ENCODE measurements at places on chromosomes 2 and 18.

DNA sequence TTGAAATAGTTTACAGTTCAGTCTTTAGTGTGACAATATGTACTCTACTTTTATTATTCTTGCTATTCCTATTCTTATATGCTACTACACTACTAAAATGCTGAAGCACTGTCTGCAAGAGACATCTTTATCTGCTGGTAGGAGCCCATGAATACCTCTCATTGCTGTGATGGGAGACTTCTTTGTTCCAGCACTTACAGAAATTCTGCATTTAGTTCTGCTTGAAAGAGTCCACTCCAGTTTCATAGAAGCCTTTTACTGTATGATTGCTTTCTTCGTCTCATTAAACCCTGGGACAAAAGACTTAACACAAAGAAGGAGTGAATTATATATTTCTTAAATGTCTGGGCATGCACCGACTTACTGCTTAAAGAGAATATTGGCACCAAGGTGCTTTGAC lies 272.7 kb downstream of the CD226 start:
- DNase-seq, result no peak

GRCh38 chr2:204321910-204322751 lies 223.1 kb upstream of the PARD3B start:
- no peak for DNase-seq

- no peak for DNase-seq
Observed at GRCh38 chr2:197209246-197209645, 101.3 kb downstream of the ANKRD44 start.

DNA sequence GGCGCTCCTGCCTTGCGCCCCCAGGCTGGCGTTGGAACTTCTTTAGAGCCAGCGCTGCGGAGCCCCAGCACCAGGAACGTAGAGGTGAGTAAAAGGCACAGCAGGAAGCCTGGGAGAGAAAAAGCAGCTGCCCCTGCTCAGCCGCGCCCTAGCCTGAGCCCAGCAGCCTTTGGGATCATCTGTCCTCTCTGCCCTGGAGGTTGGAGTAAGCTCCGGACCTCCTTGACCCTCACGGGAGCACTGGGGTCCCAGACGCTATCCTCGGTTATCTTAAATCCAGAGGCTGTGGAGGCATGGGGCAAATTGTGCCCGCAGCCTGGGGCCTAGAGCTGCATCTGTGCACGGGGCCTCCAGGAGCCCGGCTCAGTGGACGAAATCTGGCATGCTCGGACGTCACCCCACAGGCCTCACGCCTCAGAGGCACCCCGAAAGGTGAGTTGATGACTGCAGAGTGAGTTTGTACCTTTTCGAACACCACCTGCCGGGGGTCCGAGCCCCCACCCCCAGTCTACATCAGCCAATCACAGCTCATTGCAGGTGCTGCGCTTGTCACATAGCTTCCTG lies 1.6 kb upstream of the SLC66A2 start:
- no peak for DNase-seq

- no peak for DNase-seq
Observed at GRCh38 chr18:52569492-52569891, 229.5 kb downstream of the DCC start.

DNA sequence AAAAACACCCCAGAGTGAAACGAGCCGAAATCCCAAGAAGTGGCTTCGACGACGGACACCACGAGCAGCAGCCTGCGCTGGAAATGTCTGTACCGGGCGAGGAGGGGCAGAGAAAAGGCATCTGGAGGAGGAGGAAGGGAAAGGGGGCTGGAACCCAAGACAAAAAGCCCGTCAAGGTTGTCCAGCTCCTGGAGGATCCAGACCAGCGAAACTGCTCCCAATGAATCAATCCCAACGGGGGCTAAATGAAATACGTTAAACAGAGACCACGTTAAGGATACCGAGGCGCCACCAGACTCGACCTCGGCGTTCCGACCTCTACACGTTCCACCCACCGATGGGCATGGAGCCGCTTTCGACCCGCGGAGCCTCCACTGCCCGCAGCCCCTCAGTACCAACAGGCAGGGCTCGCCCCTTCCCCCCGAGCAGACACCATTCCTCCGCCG lies 400 bp downstream of the CCDC88A start:
- DNase-seq, result no peak

DNA sequence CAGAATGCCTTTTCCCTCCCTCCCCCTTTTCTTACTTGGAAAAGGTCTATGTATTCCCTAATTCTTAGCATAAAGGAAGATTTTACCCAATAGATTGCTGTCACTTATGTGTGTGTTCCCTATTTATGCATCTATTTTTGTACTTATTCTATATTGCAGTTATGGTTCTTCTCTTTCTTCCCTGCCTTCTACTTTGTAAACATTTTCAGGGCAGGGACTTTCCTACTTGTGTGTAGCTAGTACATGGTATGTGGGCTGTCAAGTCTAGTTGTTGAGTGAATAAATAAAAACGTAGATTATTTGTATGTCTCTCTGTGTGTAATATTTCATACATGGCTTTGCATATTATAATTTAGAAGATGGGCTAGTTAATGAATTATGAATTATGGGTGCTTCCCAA lies 45.3 kb downstream of the PSMD14 start:
- DNase-seq, result no peak

GRCh38 chr2:239730897-239731296 lies 294.2 kb downstream of the NDUFA10 start:
- DNase-seq, result no peak

DNA sequence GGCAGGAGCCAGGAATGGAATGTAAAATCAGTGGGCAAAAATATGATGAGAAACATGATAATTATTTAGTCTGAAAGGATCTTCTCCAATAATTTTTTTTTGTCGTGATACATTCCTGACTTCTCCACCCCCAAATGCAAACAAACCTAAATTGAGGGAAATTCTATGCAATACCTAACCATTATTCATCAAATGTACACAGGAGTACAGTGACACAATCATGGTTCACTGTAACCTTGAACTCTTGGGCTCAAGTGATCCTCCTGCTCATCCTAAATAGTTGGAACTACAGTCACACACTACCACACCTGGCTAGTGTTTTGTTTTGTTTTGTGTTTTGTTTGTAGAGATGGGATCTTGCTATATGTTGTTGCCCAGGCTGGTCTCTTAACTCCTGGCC lies 46.5 kb downstream of the RAB10 start:
- DNase-seq, result no peak

- DNase-seq, result no peak
Observed at GRCh38 chr18:48123324-48123723, 192.9 kb upstream of the SMAD2 start.

GRCh38 chr18:50099725-50100407 lies 95.1 kb downstream of the MYO5B start:
- no peak for DNase-seq

GRCh38 chr2:196487417-196487816 lies 152.1 kb upstream of the CCDC150 start:
- no peak for DNase-seq

GRCh38 chr2:234044157-234044556 lies 6.3 kb upstream of the SPP2 start:
- no peak for DNase-seq

DNA sequence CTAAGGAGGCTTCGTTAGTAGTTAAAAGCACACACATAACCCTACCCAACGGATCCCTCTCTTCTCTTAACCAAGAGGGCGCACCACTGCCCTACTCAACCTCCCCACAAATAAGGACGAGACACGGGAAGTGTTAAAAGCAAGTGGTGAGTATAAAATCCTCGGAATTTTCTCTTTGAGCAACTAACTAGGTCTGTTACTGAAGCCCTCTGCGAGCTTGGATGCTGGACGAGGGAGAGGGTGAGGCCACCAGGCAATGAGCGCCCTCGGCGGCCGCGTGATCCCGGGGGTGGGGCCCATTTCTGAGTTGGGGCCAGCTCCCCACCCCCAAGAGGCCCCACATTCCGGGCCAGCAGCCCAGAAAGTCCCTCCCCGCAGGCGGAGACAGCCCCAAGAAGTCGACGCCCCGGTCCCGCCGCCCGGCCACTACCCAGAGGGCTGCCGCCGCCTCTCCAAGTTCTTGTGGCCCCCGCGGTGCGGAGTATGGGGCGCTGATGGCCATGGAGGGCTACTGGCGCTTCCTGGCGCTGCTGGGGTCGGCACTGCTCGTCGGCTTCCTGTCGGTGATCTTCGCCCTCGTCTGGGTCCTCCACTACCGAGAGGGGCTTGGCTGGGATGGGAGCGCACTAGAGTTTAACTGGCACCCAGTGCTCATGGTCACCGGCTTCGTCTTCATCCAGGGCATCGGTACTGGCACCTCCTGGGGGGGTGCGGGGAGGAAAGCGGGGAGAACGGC lies at the start of gene CYBRD1:
TSS of gene CYBRD1 (plus strand) at position 423 of the 736 bp plus-strand sequence. CDS start at position 495, 72 bp downstream.
- DNase-seq, result peak; percentile 81

DNA sequence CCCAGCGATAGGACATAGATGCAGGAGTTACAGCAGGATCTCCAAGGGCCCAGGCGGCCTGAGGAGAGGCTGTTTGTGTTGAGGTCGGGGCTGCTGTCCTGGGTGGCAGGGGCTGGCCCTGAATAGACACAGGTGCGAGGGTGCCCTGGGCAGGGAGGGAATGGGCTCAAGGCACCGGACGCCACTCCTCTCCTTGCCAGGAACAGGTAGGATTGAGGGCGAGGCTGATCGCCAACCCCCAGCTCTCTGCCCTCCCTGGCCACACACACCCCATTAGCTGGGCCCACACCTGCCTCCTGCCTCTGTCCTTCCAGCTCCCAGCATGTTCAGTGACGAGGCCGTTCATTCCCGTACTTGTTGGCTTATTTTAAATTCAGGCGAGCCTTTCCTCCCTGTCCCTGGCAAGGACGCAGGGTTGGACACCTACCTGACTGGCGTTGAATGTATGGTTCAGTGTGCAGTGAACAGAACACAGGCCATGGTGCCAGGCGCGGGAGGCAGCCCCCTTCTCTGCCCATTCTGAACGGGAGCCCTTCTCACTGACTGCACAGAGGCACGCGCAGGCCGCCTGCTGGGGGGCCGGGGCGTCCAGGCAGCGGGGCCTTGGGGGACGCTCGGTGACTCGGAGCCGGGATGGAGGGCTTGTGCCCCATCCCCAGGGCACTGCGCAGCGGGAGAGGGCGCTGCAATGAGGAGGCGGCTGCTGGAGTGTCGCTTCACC lies 41.3 kb upstream of the SNED1 start:
- no peak for DNase-seq

GRCh38 chr2:98898423-98898841 lies 37.6 kb downstream of the CRACDL start:
- no peak for DNase-seq

- DNase-seq, result no peak
Observed at GRCh38 chr2:85534881-85535280, 4.1 kb upstream of the MAT2A start.

DNA sequence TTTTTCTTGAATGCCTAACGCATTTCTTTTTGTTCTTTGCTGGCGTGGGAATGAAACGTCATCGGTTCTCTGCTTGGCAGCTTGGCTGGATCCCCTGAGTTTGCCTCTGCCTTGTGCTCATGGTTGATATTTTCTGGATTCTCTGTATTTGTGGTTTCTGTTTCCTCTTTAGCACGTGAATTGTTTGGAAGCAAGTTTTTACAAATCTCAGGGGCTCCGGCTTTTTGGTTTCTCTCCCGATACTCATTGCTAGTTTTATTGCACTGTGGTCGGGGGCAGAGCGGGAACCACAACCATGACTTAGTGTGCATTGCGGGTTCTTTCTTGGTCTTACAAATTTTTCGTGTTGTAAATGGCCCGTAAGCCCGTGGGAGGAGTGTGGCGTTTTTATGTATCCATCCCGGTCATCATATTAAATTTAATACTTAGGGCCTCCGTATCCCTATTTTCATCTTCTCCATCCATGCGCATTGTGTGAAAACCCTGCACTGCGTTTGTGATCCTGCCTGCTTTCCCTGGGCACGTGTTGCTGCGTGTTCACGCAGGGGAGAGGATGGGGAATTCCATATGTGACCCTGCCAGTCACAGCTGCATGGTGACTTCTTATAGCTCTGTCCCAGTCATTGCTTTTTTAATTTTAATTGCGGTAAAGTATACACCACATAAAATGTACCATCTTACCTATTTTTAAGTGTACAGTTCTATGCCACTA lies 9.4 kb downstream of the RAMP1 start:
- no peak for DNase-seq

DNA sequence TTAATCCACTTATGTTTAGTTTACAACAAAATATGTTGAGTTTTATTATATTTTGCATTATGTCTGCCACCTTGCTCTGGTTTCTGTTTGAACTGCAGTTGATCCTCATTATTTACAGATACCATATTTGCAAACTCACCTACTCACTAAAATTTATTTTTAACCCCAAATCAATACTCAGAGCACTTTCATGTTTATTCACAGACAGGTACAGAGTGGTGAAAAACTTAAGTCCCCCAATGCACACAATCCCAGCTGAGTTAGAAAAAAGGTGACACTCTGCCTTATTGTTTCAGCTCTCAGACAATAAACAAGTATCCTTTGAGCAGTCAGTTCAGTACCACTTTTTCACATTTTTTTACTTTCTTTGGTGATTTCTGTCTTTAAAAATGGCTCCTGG lies 13.7 kb downstream of the GCG start:
- DNase-seq, result no peak

- no peak for DNase-seq
Observed at GRCh38 chr2:222506230-222506935, 82.0 kb downstream of the SGPP2 start.

- DNase-seq, result no peak
Observed at GRCh38 chr2:43450617-43451016, 145.2 kb downstream of the THADA start.

GRCh38 chr2:42859006-42859552 lies 66.7 kb upstream of the HAAO start:
- peak; percentile 87 for DNase-seq

GRCh38 chr2:37365669-37366068 lies 21.2 kb downstream of the QPCT start:
- no peak for DNase-seq

DNA sequence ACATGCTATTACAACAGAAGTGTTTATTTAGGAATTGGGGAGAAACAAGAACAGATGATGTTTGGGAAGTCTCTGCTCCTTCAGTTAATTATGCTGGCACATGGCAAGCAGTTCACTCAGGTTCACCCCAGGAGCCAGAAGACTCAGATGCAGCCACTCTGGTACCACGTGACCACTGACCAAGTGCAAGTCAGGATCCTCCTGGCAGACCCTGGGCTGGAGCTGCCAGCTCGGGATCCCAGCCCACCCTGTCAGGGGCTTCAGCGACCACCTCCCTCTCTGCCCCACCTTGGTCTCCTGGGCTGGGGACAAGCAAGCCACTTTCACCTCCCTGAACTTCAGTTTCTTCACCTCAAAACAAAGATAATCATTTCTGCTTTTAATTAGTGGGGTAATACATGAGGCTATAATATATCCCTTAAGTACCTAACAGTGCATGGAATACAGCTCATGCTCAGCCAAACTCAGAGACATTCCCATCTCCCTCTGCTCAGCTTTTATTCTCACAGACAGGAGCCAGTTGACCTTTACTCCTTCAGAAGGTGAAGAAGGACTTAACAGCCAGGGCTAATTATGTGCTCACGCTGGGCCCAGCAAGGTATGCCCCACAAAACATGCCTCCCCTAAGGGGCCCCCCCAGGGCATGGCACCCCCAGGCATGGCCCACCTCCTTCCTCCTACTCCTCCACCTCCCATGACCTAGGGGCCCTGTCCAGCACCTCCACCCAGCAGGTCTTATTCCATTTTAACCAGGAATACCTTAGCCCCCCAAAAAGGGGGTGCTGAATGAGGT lies 11.8 kb downstream of the CRACDL start:
- DNase-seq, result no peak

All from hematopoietic multipotent progenitor cell treated with erythropoietin and hydrocortisone succinate and interleukin-3 and kit ligand, for 17 days (in vitro differentiated cells).